Neural progenitor cell (in vitro differentiated cells): ENCODE measurements at places on chromosomes 2 and 18. TPM values are rescaled to one million over a fixed set of nuclear protein-coding genes. Genes with fewer than 3 reads are reported as not detected.

- no peaks in the 10 kb centered on the region for H3K36me3 ChIP-seq
- no peak for DNase-seq
- H3K4me3 ChIP-seq, result no peak overlapping the region
- H3K4me1 ChIP-seq, result peaks cover 32% of the 10 kb centered on the region
- H3K27ac ChIP-seq, result no peak overlapping the region
Observed at GRCh38 chr18:59834267-59834666, 65.5 kb upstream of the PMAIP1 start.

Gene CCDC68
- not detected in 2 replicates for total RNA-seq

DNA sequence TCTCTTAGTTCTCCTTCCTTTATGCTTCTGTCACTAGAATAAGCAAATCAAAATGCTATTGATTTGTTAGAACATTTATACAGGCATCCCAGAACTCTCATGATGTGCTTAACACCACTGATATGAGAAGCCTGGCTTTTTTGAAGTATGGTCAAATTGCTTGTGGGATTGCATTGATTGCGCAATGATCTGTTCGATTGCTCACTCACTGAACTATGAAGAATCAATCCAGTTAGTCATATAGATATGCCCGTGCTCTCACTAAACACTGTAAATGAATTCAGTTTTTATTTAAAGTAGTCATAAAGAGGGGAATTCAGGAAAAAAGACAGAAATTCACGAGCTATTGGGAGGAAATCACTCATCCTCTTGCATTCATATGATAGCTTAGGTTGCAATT, 1237.8 kb downstream of the SUCLG1 start:
- no peak overlapping the region for H3K27ac ChIP-seq
- H3K27me3 ChIP-seq, result no peaks in the 10 kb centered on the region
- DNase-seq, result no peak
- no peak overlapping the region for H3K4me3 ChIP-seq
- no peaks in the 10 kb centered on the region for H3K36me3 ChIP-seq

GRCh38 chr2:217063238-217063755, 203.4 kb upstream of the TNP1 start:
- no peak overlapping the region for H3K4me3 ChIP-seq
- H3K4me1 ChIP-seq, result peaks cover 30% of the 10 kb centered on the region
- no peaks in the 10 kb centered on the region for H3K36me3 ChIP-seq
- DNase-seq, result no peak
- no peaks in the 10 kb centered on the region for H3K27me3 ChIP-seq
- no peak overlapping the region for H3K27ac ChIP-seq

Gene RGPD3
- total RNA-seq, result 0.07 and 0.25 TPM in 2 replicates

Gene STEAP3
- total RNA-seq, result 0.30 and 1.2 TPM in 2 replicates

DNA sequence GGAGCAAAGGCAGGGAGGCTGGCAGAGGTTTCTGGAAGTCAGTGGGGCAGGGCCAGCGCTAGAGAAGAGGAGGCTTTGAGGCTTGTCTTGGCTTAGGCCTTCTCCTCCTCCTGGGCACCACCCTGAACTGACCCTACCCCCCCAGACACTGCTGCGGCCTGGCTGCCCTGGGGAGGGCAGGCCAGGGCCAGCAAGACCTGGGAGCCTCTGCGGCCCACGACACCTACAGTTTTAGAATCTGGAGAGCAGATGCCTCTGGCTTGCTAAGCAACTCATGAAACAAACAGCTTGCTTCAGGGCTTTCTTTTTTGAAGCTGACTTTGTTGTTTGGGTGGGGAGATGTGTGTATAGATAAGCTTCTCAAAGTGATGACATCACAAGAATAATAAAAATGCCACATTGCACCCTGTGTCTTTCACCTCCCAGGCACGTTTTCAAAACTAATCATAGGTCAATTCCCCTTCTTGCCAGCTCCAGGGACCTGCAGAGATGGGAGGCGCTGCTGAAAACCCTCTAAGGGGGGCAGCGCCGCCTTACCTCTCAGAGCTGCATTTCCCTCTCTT, 46.2 kb upstream of the SMAD7 start:
- no peak for DNase-seq
- no peaks in the 10 kb centered on the region for H3K36me3 ChIP-seq
- H3K4me1 ChIP-seq, result no peaks in the 10 kb centered on the region
- no peak overlapping the region for H3K4me3 ChIP-seq
- H3K27ac ChIP-seq, result no peak overlapping the region

- H3K36me3 ChIP-seq, result peaks cover 6% of the 10 kb centered on the region
- peaks cover 22% of the 10 kb centered on the region for H3K4me1 ChIP-seq
- H3K27ac ChIP-seq, result no peak overlapping the region
- H3K4me3 ChIP-seq, result no peak overlapping the region
Observed at GRCh38 chr18:3525870-3526420, 76.0 kb downstream of the TGIF1 start.

GRCh38 chr2:233799087-233799665, 21.0 kb downstream of the MROH2A start:
- H3K36me3 ChIP-seq, result no peaks in the 10 kb centered on the region
- no peak for DNase-seq
- H3K27me3 ChIP-seq, result no peaks in the 10 kb centered on the region
- no peaks in the 10 kb centered on the region for H3K4me1 ChIP-seq

DNA sequence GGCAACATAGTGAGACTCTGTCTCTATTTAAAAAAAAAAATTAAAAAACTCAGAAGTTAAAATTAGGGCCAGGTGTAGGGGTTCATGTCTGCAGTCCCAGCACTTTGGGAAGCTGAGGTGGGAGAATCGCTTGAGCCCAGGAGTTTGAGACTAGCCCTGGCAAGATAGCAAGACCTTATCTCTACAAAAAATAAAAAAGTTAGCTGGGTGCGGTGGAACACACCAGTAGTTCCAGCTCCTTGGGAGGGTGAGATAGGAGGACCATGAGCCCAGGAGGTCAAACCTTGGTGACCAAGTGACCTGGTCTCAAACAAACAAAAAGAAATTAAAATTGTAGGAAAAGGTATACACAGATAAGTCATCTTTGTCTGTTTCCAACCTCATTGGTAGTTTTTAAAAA, 11.3 kb downstream of the TTLL4 start:
- peaks cover 3% of the 10 kb centered on the region for H3K36me3 ChIP-seq
- H3K4me1 ChIP-seq, result no peaks in the 10 kb centered on the region
- H3K27me3 ChIP-seq, result no peaks in the 10 kb centered on the region

Gene GAD1
- total RNA-seq, result 5.2 and 10.7 TPM in 2 replicates

DNA sequence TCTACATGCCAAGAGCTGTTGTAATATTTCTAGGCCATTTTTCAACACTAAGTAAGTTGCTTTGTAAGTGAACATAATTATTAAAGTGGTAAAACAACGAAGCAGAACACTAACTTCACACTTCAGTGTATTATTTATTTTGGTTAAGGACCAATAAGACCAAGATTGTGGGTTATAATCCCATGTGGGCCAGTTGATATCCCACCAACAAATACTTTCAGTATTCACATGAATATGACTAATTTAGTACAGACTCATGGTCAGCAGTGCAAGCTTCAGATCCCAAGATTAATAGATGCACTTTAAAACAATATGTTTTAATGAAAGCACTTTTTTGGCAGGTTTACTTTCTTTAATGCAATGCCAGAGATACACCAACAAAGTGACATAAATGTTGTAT, 154.3 kb downstream of the LCLAT1 start:
- H3K27me3 ChIP-seq, result no peaks in the 10 kb centered on the region
- no peak overlapping the region for H3K4me3 ChIP-seq
- no peaks in the 10 kb centered on the region for H3K36me3 ChIP-seq
- H3K27ac ChIP-seq, result no peak overlapping the region
- DNase-seq, result no peak

DNA sequence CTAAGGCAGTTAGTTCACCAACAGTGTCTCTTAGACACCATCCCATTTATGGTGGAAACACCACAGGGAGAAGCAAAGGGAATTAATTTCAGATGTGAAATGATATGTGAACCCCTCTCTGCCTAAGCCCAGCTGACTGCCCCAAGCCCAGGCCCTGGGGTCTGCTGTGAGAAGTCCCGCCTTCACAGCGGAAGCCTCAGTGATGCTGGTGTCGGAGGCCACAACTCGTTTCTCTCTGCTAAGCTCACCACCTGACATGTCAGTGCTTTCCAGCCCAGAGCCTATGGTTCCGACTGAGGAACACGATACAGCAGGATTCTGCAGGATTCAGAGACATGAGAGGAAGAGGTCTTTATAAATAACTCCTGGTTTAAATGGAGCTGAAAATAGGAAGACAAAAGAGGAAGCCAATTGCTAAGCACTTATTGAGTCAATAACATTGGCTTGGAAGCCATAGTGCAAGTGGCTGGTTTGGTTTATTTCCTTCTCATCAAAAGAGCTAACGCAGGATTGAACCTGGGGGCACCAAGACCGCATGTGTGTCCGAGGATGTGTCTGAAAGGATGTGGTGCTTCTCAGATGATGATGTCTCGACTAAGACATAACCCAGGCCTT, 21.9 kb upstream of the LOXHD1 start:
- no peak for DNase-seq
- H3K4me3 ChIP-seq, result no peak overlapping the region
- no peaks in the 10 kb centered on the region for H3K36me3 ChIP-seq
- no peaks in the 10 kb centered on the region for H3K4me1 ChIP-seq

- DNase-seq, result no peak
- H3K36me3 ChIP-seq, result no peaks in the 10 kb centered on the region
- H3K27ac ChIP-seq, result no peak overlapping the region
- H3K27me3 ChIP-seq, result no peaks in the 10 kb centered on the region
- no peaks in the 10 kb centered on the region for H3K4me1 ChIP-seq
Observed at GRCh38 chr2:46829231-46829995, 86.2 kb downstream of the MCFD2 start.

- no peaks in the 10 kb centered on the region for H3K27me3 ChIP-seq
- H3K27ac ChIP-seq, result no peak overlapping the region
- H3K4me1 ChIP-seq, result no peaks in the 10 kb centered on the region
- H3K36me3 ChIP-seq, result no peaks in the 10 kb centered on the region
Observed at GRCh38 chr2:241864168-241864849, 5.2 kb upstream of the RTP5 start.

GRCh38 chr2:170350929-170351826, 173.2 kb downstream of the MYO3B start:
- DNase-seq, result no peak
- no peaks in the 10 kb centered on the region for H3K27me3 ChIP-seq
- H3K27ac ChIP-seq, result no peak overlapping the region
- no peaks in the 10 kb centered on the region for H3K36me3 ChIP-seq

GRCh38 chr2:122070241-122070731, 314.8 kb downstream of the TSN start:
- peak; percentile 48 for DNase-seq
- H3K4me1 ChIP-seq, result peaks cover 24% of the 10 kb centered on the region
- H3K27me3 ChIP-seq, result no peaks in the 10 kb centered on the region
- peak overlapping the region; percentile 8 for H3K27ac ChIP-seq
- no peak overlapping the region for H3K4me3 ChIP-seq

- no peaks in the 10 kb centered on the region for H3K27me3 ChIP-seq
- no peak for DNase-seq
- no peak overlapping the region for H3K27ac ChIP-seq
- no peaks in the 10 kb centered on the region for H3K4me1 ChIP-seq
Observed at GRCh38 chr2:46258937-46259776, 38.0 kb upstream of the EPAS1 start.

DNA sequence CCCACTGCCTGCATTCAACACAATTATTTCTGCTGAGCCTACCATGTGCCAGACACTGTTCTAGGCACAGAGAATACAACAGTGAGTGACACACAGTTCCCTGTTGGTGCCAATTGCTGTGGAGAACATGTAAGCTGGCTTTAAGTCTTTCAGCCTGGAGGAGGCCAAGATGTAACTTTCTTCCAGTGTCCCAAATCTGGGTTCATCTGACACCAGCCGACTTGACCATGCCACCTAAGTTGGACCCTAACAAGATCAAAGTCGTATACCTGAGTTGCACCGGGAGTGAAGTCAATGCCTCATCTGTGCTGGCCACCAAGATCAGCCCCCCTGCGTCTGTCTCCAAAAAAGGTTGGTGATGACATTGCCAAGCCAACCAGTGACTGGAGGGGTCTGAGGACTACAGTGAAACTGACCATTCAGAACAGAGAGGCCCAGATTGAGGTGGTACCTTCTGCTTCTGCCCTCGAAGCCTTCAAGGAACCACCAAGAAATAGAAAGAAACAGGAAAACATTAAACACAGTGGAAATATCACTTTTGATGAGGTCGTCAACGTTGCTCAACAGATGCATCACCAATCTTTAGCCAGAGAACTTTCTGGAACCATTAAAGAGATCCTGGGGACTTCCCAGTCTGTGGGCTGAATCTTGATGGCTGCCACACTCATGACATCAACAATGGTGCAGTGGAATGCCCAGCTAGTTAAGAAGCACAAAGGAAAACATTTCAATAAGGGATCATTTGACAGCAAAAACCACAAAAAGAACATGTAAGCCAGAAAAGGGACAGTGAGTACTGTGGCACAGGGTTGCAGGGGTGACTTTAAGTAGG, 6.3 kb downstream of the TRABD2A start:
- DNase-seq, result no peak
- H3K4me1 ChIP-seq, result no peaks in the 10 kb centered on the region
- H3K4me3 ChIP-seq, result no peak overlapping the region
- no peaks in the 10 kb centered on the region for H3K36me3 ChIP-seq
- H3K27me3 ChIP-seq, result peaks cover 40% of the 10 kb centered on the region

- no peak overlapping the region for H3K4me3 ChIP-seq
- no peaks in the 10 kb centered on the region for H3K27me3 ChIP-seq
- no peak for DNase-seq
- peaks cover 12% of the 10 kb centered on the region for H3K4me1 ChIP-seq
- H3K27ac ChIP-seq, result no peak overlapping the region
Observed at GRCh38 chr2:62498739-62499138, 7.3 kb downstream of the TMEM17 start.
